ENCODE measurements at places on chromosomes 16 and 17. TPM values are rescaled to one million over a fixed set of nuclear protein-coding genes. Genes with fewer than 3 reads are reported as not detected.

STAT5B gene
- 35.6 TPM for polyA plus RNA-seq

DNA sequence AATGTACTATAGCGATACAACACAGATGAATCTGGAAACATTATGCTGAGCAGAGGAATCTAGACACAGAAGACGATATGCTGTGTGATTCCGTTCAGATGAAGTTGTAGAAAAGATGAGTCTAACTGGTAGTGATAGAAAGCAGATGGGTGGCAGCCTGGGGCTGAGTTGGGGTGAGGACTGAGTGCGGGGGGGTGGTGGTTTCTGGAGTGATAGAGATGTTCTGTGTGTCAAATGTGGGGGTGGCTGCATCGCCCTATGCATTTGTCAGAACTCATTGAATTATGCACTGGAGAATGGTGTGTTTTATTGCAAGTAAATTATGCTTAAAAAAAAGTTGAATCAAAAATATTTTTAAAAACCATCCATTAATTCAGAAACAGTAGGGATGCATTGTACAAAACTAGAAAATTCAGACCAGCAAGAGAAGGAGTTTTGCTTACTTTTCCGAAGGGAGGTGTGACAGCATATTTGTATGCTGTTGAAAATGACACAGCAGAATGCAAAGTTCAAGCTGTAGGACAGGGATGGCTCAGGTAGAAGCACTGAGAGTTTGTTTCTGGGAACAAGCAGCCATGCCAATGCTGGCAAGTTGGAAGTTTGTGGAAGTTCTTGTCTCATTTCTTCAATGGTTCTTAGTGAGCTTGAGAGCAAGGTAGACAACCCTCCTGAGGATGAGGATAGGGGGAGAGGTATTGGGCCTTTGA is 13.0 kb upstream of the DRG2 start:
- no peak for DNase-seq

CCL17 gene
- polyA plus RNA-seq, result not detected

DNA sequence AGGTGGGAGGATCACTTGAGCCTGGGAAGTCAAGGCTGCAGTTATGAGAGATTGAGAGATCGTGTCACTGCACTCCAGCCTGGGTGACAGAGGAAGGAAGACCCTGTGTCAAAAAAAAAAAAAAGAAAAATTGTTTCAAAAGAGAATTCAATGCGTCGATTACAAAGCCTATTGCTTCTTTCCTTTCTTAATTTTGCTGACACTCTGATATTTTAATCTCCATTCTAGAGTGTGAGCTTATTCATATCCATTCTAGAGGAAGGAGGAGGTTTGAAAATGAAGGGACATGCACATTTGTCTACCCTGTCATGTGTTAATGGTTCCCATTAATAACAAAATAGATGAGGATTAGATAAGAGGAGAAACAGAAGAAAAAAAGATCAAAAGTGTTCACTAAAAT is 63.1 kb downstream of the PCTP start:
- no peak for DNase-seq

DNA sequence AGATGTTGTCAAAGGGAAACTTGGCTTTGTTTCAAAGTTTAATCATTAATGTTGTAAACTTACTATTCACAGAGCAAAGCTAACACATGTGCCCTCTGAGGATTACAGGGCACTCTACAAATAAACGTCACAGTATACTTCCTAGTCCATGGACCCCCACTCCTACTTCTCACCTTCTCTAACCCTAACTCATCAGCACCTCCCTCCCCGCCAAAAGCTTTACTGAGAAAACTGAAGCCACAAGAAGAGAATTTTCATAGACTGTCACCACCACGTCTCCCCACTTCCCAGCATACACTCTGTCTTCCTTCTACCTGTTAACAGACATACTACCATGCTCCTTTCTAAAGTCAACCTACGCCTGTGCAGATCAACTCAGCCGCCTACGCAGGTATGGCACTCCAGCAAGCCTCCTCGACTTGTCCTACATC is 29.0 kb downstream of the HELZ start:
- no peak for DNase-seq

EFTUD2 gene
- polyA plus RNA-seq, result 62.9 TPM

SPNS3 gene
- 0.28 TPM for polyA plus RNA-seq

- DNase-seq, result peak; percentile 86
Measured at GRCh38 chr17:81097134-81097942, 62.4 kb downstream of the BAIAP2 start.

Data from muscle of back (tissue), 13 donors.